ENCODE measurements at places on chromosomes 4 and X.
A peak's percentile ranks its signal among the peaks of the same experiment; 100 is the strongest.

GRCh38 chrX:140346729-140347128, 158.1 kb downstream of the SOX3 start:
- no peak for DNase-seq

GRCh38 chrX:150846130-150846529, 52.3 kb downstream of the CD99L2 start:
- no peak for DNase-seq

GRCh38 chr4:129862461-129862860, 766.5 kb downstream of the C4orf33 start:
- no peak for DNase-seq

DNA sequence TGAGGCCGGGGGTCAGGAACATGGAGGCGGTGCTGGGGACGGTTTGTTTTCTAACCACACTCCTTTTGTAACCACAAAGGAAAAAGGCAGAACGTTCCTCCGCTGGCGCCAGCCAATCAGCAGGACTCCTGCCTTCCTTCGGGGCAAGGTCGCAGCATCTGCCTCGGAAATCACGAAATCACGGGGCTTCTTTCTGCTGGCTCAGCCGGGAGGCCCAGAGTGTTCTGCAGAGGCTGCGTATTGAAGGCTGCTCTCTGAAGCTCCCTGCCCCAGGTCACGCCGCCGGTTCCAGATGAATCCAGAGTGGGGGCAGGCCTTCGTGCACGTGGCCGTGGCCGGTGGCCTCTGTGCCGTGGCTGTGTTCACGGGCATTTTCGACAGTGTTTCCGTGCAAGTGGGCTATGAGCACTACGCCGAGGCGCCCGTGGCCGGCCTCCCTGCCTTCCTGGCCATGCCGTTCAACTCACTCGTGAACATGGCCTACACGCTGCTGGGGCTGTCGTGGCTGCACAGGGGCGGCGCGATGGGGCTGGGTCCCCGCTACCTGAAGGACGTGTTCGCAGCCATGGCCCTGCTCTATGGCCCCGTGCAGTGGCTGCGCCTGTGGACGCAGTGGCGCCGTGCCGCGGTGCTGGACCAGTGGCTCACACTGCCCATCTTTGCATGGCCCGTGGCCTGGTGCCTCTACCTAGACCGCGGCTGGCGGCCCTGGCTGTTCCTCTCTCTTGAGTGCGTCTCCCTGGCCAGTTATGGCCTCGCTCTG, 9.4 kb downstream of the TMEM187 start:
- DNase-seq: peak; percentile 62

- no peak for DNase-seq
Observed at GRCh38 chr4:73870260-73870659, 1.1 kb downstream of the CXCL1 start.

GRCh38 chr4:177737387-177737940, 295.2 kb upstream of the AGA start:
- DNase-seq: no peak

GRCh38 chr4:65777270-65777669, 107.0 kb upstream of the EPHA5 start:
- DNase-seq: no peak

DNA sequence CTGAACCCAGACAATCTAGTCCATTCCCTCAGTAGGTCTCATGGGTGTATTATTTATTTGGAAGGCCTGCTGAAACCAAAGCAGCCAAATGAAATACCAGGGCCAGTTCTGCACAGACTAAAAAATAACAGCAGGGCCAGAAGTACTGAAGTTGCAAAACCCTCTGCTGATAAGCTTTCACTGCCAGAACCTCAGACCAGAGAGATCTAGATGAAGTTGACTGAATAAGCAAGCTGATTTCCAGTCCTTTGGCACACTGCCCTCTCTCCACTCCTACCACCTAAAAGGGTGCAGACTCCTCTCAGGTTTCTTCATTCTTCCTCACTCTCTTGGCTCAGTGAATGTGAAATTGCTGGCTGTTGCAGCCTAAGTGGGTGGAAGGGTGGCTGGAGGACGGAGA, 276.7 kb upstream of the KLF3 start:
- no peak for DNase-seq

GRCh38 chr4:45688341-45688740, 435.5 kb downstream of the GABRG1 start:
- DNase-seq: no peak

DNA sequence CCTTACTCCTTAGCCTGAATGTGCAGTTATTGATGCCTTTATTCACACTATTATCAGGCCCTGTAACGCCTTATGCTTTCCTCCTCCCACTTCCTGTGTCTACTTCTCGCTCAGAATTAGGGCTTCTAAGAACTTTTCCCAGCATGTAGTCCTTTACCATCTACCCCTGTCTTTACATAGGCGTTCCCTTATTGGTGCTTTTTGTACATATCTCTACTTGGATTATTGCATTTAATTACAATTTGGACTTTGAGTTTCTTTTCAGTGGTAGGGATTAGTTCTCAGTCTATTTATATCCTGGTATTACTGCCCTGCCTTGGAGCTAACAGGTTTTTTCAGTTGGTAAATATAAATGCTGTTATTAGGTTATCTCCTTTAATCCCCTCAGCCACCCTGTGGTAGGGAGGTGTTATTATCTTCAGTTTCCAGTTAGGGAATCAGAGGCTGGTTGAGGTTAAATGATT, 84.0 kb downstream of the RBPJ start:
- no peak for DNase-seq

DNA sequence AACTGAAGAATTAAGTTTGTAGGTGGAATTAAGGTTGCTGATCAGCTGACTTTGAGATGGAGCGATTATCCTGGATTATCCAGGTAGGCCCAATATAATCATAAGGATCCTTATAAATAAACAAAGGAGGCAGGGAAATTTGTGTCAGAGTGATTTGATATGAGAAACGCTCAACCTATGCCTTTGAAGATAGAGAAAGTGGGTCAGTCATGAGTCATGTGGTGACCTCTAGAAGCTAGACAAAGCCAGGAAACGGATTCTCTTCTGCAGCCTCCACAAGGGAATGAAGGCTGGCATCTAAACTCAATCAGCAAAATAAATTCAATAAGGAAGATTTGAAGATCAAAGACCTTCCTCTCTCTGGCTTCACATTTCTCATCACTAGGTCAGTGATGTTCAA, 41.5 kb upstream of the SMIM10 start:
- no peak for DNase-seq

DNA sequence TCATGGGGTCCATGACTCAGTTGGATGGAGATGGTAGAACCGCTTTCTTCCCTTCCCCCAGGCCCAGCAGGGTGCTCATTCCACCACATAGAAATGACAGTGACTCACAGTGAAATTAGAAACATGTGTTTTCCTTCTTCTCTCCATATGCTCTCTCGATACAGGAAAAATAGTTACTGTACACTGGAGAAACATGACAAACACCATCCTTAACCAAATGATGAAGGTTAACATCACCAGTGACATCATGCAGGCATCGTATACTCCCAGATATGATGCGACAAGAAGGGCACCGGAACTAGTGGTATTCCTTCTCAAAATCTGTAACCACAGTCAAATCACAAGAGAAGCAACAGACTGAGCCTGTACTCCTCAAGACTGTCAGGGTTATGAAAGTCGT, 11.7 kb upstream of the RAB40A start:
- DNase-seq: no peak

- DNase-seq: no peak
Observed at GRCh38 chr4:175070444-175070843, 152.3 kb downstream of the ADAM29 start.

- DNase-seq: no peak
Observed at GRCh38 chr4:138110815-138111214, 131.3 kb downstream of the SLC7A11 start.

DNA sequence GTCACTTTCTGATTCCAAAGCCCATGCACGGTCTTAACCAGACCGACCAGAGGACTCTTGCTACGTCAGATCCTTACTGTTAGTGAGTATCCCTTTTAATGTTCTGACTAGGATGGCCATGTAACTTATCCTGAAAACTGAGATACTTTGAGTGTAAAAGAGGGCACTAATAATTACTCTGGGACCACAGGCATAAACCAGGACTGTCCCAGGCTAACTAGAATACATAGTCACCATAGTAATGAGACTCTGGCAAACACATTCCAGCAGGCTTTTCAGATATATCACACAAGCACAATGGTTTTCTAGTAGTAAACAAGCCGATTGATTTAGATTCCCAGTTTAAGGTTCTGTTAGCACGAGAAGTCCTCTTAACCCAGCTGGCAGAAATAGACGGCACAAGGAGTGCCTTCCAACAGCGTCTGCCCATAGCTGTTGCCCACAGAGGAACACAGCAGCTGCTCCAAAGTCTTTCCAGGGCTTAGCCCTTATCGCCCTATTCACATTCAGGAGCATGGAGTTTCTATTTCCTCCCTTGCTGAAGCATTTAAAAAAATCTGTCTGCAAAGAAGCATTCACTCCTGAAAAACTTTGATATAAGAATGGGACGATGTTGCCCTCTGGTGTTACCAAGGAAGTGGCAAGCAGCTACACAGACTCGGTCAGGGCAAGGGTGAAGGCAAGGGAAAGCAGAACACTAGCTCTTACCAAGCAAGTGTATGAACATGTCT, 92.4 kb downstream of the CXCL13 start:
- no peak for DNase-seq

DNA sequence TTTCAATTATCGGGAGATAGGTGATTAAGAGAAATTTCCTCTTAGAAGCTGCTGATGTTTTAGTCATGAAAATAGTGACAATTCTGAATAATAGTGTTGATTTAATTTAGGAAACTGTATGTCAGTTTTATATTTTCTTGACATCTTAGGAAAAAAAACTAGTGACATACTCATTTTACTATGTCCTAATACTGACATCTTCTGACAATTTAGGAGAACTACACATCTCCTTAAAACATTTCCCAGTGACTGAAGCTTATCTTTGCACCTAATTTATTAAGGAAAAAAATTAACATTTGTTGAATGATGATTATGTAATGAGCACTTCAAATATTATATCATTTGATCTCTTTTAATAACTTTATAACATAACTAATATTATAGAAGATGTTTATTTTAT, 42.0 kb upstream of the RBMXL3 start:
- DNase-seq: no peak

- no peak for DNase-seq
Observed at GRCh38 chr4:86564795-86565194, 29.3 kb upstream of the PTPN13 start.

DNA sequence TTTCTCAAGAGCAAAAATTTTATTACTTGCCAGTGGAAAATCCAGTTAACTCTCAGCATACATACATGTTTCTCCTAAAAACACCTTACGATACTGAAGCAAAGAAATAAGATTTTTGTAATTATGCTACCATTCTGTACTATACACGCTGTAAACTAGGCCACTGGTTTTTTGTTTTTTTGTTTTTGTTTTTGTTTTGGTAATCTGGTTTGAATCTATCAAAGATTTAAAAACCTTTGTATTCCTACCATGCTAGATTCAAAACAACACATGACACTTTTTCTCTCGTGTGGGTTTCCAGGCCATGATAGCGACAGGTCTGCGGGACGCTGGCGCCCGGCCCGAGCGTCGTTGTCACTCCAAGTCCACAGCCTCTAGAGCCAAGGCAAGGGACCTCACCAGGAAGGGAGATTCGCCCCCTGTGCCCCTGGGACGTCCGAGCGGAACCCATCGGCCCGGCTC, 723 bp downstream of the TMEM192 start:
- DNase-seq: no peak

DNA sequence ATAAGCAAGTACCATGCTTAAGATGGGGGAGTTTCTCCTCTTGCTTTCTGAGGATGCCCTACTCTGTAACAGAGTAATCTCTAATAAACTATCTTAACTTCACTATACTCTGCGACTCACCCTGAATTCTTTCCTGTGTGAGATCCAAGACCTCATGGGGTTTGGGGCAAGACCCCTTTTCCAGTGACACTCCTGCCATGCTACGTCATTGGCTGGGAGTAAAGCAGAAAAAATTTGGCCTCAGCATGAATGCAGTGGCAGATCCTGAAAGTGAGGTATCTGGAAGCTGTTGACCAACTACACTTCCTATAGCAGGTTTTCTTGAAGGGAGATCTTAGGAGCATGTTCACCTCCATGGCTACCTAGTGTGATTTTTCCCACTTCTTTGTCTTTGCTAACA, 109.1 kb upstream of the MED14 start:
- no peak for DNase-seq

- DNase-seq: no peak
Observed at GRCh38 chr4:139457318-139457717, 3.4 kb downstream of the RAB33B start.

DNA sequence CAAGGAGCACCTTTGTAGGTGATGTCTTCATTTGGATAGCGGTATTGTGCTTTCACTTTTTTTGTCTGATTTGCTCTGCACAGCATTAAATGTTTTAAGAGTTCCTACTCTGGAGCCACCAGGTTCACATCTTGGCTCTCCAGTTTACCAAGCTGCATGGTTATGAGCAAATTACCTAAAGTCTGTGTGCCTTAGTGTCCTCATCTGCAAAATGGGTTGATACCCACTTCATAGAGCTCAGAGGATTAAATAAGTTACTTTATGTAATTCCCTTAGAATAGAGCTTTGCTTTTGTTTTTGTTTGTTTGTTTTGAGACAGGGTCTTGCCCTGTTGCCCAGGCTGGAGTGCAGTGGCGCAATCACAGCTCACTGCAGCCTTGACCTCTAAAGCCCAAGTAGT, 58.2 kb downstream of the UBE2K start:
- DNase-seq: no peak

GRCh38 chrX:84170931-84171330, 17.1 kb downstream of the RPS6KA6 start:
- no peak for DNase-seq

DNA sequence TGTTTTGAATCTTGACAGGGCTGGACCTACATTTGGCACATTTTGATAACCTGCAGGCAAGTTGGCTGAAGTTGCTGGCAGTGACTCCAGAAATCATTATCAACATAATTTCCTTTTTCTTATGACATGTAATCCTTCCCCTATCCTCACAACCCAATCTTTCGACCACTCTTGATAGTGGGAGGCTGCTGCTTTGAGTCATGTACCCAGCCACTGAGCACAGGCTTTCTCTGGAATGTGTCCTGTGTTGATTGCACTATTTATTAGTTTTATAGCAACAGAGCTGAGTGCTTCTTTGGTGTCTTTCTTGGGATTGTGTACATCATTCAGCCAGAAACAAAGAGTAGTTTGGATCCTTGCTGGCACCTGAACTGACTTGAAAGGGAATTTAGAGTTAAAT, 183.1 kb upstream of the LEF1 start:
- DNase-seq: no peak

DNA sequence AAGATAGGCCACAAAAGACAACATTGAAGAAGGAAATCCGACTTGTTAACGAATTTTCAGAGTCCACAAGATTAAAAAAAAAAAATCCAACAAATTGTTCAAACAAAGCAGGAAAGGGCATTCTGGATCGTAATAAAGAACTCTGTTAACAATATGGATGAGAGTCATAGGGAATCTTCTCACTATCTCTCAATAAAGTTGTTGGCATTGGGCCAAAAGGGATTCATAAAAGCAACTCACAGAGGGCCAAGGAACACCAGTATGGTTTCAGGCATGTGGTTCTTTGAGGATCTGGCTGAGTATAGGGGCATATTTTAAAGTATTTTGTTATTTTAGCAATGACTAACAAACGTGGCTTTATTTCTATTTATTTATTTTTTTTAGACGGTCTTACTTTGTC, 49.5 kb downstream of the SHISA3 start:
- DNase-seq: no peak

GRCh38 chr4:186161138-186161537, 30.2 kb upstream of the CYP4V2 start:
- no peak for DNase-seq

- no peak for DNase-seq
Observed at GRCh38 chrX:53261355-53261972, 19.9 kb downstream of the IQSEC2 start.
